ENCODE measurements at places on chromosomes 11 and 22. TPM values are rescaled to one million over a fixed set of nuclear protein-coding genes. Genes with fewer than 3 reads are reported as not detected.

RIN1 gene
- 8.5 TPM for total RNA-seq

DNA sequence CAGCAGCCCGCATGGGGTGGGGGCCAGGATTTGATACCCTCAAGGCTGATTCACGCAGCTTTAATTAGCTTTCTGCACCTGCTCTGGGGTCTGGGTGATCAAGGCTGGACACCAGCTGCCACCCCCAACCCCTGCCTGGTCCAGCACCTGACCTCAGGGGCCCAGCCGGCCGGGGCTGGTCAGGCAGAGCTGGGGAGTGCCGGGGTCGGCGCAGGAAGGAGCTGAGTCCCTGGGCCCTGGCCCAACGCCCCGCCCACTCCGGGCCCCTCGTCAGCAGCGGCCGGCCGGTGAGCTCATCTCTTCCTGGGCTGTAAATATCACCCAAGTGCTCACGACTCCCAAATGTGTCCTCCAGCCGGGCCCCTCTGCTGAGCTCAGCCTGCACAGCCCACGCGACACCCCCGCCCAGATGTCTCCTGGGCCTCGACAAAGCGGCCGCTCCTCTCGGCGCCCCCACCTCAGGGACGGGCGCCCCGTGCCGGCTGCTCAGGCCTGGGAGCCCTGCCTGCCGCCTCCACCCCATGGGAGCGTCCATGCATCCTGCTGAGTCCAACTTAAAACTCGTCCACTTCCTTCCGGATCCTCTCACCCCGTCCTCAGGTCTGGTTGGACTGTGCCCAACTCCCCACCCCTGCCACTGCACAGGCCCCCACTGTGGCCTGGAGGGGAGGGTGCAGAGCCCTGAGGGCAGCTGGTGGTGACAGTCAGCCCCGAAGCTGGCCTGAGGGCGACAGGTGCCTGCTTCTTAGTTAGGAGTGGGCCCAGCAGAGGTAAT is 29.0 kb downstream of the RTN4R start:
- H3K27ac ChIP-seq, result no peak overlapping the region
- no peaks in the 10 kb centered on the region for H3K27me3 ChIP-seq
- no peak for DNase-seq
- H3K4me3 ChIP-seq, result no peak overlapping the region
- H3K4me1 ChIP-seq, result peaks cover 27% of the 10 kb centered on the region

GRCh38 chr11:44608991-44609782 is 43.7 kb downstream of the CD82 start:
- no peaks in the 10 kb centered on the region for H3K4me1 ChIP-seq
- H3K36me3 ChIP-seq, result no peaks in the 10 kb centered on the region
- H3K27ac ChIP-seq, result no peak overlapping the region
- no peaks in the 10 kb centered on the region for H3K27me3 ChIP-seq

DNA sequence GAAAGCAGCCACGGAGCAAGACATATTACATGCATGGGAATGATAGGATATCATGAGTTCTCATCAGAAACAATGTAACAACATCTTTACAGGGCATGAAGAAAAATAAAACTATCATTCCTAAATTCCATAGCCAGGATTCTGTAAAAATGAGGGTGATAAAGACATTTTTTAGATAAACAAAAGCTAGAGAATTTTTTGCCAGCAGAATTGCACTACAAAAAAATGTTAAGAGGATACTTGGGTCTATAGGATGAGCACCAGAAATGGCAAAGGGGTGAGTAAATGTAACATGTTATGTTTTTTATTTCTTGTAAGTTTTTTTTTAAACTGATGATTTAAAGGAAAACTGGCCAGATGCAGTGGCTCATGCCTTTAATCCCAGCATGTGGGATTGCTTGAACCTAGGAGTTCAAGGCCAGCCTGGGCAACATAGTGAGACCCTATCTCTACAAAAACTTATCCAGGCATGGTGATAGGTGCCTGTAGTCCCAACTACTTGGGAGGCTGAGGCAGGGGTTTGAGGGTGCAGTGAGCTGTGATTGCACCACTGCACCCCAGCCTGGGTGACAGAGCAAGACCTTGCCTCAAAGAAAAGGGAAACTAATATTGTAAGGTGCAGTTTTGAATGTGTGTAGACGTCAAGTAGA is 33.2 kb downstream of the TBX1 start:
- DNase-seq, result no peak
- H3K27ac ChIP-seq, result no peak overlapping the region
- H3K4me1 ChIP-seq, result no peaks in the 10 kb centered on the region
- H3K4me3 ChIP-seq, result no peak overlapping the region
- H3K36me3 ChIP-seq, result no peaks in the 10 kb centered on the region

DNA sequence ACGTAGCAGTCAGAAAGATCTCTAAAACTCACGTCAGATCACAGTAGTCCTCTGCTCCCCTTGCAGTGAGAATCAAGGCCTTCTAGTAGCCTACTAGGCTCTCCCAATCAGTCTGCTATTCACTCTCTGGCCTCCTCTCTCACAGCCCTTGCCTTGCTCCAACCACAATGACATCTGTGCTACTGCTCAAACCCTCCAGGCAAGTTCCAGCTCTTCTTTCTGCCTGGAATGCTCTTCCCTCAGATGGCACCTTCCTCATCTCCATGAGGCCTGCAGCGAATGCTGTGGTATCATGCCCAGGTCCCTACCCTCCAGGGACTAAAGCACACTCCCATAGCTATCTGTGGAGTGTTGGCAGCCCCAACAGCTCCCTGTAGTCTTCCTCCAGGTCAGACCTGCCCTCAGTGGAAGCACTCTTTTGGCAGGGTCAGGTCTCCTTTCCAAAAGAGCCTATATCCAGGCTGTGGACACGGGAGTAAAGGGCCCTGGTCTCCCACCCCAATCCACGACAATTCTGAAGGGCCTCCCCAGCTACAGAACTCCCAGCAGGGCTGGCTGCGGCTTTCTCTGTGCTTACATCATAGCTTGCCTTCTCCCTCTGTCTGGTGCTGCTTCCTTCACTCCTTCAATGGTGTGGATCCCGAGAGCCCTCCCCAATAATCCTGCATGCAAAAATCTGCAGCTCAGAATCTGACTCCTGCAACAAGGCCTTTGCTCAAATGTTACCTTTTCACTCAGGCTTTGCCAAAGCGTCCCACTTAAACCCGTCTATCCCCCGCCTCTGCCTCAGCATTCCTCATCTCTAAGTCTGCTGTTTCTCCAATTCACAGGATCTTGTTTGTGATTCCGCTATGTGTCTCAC is 8.9 kb downstream of the HIRA start:
- DNase-seq, result no peak
- no peaks in the 10 kb centered on the region for H3K27me3 ChIP-seq
- H3K4me1 ChIP-seq, result no peaks in the 10 kb centered on the region
- H3K36me3 ChIP-seq, result no peaks in the 10 kb centered on the region
- H3K4me3 ChIP-seq, result no peak overlapping the region

DNA sequence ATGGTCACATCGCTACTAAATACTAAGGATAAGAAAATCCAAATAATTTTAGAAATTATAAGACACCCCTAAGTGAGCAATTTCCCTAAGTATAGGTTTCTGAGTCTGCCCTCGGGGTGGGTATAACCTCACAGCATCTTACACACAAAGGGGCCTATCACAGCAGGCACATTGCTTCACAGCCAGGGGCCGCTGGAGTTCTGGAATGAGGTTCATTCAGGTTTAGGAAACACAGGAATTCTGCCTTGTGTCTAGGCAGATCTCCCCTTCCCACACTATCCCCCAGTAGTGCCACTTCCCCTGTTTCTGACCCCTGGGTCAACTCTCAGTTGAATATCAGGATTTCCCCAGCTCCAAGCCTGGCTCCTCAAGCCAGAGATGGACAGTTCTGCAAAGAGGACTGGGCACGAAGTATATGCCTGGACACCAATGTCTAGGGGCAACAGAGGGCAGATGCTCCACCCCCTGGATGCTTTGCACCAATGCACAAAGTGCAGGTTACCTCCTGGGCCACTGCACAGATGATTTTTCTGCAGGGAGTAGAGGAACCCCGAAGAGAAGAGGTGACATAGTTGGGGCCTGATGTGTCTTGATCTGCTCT is 11.4 kb downstream of the TUBA8 start:
- no peak overlapping the region for H3K4me3 ChIP-seq
- no peak overlapping the region for H3K27ac ChIP-seq
- no peaks in the 10 kb centered on the region for H3K4me1 ChIP-seq
- no peak for DNase-seq

DNA sequence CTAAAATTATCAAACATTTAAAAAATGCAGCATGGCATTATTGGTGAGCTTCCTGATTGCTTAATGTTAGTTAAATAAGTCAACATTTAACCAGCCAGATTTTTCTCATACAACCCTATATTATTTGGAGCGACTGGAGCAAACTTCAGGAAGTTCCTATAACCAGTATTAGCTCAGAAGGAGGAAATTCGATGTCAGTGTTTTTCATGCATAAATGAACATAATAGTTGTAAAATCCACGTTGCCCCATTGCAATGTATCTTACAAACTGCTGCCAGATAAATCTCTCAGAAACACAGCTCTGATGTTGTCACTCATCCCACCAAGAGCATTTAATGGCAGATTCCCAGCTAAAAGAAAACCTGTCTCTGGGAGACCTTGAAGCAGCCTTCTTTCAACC is 278.5 kb downstream of the CASP12 start:
- no peak overlapping the region for H3K4me3 ChIP-seq
- no peaks in the 10 kb centered on the region for H3K36me3 ChIP-seq
- H3K27ac ChIP-seq, result no peak overlapping the region
